ENCODE measurements at places on chromosomes 12 and 14.

GRCh38 chr12:93957168-93957567 lies 191.2 kb upstream of the PLXNC1 start:
- DNase-seq, result no peak

DNA sequence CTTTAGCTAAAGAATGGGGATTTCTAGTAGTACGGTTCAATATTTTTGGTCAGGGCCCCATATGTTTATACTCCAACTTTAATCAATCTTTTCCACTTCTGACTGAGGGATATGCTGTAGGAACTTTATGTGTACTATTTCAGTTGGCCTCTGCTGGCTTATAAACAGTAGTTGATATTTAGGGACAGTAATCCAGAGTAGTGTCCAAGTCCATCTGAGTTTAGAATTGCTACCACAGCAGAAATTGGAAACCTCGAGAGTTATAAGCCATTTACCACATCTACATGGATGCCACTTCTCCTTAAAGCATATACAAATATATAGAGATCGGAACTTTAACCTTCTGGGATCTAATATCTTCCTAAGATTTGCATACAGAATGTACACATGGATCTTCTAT lies 11.6 kb downstream of the LPCAT3 start:
- DNase-seq, result no peak

DNA sequence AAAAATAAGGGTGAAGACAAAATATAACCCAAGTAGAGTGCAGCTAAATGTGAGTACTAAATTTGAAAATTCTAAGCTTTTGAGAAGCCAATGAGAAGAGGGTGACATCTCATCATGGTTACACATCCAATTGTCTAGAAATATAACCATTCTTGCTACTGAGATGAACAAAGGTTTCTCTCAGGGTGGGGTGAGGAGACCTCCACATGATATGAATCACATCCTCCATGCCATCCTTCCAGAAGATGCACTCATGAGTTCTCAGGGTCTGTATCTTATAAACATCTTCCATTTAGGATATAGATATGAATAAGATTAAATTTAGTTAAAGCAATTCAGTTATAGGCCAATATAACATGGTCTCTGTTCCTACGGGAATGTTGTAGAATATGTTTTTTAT lies 38.9 kb upstream of the E2F7 start:
- no peak for DNase-seq

DNA sequence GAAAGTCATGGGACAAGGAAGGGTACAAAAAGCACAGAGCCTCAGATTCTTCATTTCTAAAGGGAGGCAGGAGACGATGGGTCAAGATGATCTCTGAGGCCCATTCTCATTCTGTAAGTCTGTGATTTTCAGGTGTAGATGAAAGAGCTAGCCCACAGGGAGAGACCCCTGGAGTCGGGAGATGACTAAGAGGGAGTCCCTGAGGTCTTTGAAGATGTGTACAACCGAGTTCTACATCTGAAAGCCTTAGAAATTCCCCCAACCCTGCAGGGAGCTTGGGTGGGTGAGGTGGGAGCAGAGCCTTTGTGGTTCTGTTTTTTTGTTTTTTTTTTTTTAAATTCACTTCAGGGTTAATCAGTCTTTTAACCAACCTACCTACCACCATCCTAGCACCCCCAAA lies 3.1 kb downstream of the WNT10B start:
- no peak for DNase-seq

DNA sequence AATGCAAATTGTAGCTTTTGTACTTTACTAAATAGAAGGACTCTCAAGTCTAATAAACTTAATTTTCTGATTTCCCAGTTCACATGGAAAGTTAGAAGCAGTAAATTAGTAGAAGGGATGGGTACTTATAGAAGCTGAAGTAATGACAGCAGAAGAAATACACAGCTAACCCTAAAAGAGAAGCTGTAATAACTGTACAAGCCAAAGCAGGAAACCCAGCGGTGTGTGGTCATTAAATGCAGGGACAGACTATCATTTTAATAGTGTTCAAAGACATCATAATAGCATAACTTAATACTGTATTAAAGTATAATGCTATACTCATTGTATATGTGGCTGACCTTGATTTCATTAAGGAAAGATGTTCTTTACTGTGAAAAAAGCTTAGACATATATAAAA lies 74.9 kb downstream of the PCNX1 start:
- DNase-seq, result no peak

DNA sequence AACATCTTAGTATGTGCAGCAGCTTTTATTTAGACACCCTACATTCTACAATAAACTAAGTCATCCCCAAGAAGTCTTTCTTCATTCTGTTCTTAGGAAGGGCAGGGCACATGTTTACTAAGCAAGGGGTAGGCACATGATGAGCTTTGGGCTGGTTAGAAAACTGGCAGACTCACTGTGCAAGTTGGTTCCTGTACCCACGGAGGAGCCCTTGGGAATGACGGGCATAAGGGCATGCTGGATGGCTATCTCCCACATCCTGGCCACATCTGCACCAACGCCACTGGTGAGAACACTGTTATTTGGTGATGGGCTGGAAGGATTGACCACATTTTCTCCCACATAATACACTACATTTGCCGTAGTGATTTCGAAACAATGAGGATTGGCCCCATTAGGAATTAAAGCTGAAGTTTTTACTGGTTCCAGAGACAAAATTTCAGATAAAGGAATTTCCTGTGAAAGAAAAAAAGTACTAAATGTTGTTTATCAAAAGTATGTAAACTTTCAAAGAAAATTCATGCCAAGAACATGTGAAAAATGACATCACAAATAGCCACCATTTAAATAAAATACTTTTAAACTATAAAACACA lies 297.0 kb downstream of the PRKD1 start:
- no peak for DNase-seq

DNA sequence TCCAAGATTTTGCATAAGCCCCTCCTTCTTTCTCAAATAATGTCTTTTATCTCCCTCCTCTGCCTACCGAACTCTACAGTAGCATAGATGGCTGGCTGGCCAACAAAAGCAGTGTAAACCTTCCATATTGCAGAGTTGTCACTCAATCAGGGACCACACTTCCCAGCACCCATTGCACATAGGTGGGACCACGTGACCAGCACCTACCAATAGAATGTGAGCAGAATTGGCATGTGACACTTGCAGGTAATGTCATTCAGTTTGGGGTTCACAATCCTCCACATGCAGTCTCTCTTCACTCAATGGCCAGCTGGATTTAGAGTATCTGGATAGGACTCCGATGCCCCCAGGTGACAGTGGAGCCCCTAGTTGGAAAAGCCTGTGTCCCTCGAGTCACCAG lies 190.3 kb upstream of the CRY1 start:
- DNase-seq, result no peak

- DNase-seq, result no peak
Measured at GRCh38 chr12:119594399-119594730, 791 bp downstream of the TMEM233 start.

GRCh38 chr14:92938235-92938875 lies 15.4 kb downstream of the CHGA start:
- no peak for DNase-seq

DNA sequence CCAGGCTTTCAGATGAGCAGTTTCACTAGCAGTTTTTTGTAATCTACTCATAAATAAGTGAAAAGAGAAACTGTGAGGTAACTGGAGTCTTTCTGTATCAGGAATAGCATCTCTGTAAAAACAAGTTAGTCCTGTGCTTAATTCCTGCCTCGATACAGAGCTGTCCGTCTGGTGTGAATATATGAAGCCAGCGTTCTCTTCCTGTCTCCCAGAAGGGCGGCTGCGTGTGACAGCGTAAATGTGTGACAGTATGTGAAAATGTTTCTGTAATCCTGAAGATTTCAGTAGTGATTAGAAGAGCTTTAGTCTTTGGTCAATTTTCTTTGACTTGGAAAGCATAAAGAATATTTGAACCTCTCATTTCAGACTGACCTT lies 150.3 kb downstream of the FBXL14 start:
- DNase-seq, result no peak

GRCh38 chr14:37150414-37150813 lies 22.0 kb downstream of the SLC25A21 start:
- no peak for DNase-seq

DNA sequence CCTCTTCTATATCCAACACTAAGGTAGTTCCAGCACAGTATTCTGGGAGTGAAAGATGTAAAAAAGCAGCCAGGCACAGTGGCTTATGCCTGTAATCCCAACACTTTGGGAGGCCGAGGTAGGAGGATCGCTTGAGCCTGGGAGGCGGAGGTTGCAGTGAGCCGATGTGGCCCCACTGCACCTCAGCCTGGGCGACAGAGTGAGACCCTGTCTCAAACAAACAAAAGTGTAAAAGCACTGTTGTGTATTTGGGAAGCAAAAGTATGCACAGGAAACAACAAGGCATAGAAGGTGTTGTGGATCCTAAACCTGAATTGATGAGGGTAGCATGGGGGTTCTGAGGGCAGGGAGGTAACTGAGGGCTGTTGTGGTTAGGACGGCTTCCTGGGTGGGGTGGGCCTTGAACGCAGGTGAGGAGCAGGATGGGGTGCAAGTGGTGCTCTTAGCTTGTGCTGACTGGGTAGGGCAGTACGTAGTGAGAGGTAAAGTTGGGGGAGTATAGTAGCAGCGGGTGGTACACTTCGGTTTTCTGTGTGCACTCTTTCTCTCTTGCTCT lies 64.2 kb downstream of the RASSF3 start:
- DNase-seq, result no peak

DNA sequence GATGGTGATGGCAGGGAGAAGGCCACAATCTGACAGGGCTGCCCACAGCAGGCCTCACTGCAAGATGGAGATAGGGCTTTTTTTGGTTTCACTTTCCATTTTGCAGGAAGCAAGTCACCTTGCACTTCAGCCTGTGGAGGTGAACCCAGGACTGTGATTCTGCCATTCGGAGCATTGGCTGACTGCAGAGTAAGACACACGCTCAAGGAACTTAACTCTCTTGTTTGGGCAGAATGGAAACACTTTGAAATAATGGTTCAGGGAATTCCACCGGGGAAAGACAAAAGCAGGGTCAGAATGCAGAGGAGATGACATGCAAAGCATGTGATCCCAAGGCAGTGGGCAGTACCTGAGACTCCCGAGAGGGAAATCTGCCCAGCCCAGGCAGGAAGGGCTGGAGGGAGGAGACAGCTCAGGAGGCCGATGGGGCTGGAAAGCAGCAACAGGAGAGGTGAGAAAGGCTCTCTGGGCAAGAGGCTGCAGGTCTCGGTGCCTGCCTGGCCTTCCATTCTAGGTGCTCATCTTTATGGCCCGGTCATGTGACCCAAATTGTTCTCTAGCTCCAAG lies 58.7 kb upstream of the PRMT8 start:
- no peak for DNase-seq

- no peak for DNase-seq
Measured at GRCh38 chr14:48973151-48973550, 613.0 kb downstream of the RPS29 start.

DNA sequence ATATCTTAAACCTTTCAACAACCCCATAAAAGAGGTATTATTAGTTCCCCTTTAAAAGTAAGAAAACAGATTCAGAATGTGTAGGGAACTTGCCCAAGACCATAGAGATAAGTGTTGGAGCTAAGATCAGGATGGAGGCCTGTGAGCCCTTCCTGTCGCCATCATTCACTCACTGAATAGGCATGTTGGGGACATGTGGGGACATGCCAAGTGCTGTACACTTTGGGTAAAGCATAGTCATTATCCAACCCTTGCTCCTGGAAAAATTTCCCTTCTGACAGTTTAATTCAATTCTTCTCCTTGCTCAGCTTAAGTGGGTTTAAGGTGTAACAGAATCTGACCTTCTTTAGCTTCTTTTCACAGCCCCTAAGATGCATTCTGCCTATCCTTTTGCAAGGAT lies 28.0 kb upstream of the C12orf42 start:
- DNase-seq, result no peak

- DNase-seq, result no peak
Measured at GRCh38 chr14:73865534-73866113, 14.0 kb downstream of the PTGR2 start.

- no peak for DNase-seq
Measured at GRCh38 chr12:49027846-49028555, 9.4 kb upstream of the PRKAG1 start.

- DNase-seq, result no peak
Measured at GRCh38 chr12:106308611-106309010, 6.1 kb downstream of the TCP11L2 start.

DNA sequence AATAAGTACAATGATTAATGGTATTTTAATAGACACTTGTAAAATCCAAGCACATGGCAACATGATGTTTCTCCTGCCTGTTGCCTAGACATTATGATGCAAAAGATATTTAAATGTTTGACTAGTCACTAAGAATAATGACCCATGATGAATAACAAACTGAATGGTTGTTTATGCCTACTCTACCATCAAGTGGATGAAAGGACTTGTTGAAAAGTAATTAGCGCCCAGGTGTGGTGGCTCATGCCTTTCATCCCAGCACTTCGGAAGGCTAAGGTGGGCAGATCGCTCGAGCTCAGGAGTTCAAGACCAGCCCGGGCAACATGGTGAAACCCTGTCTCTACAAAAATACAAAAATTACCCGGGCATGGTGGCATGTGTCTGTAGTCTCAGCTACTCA lies 30.7 kb downstream of the KIF21A start:
- DNase-seq, result no peak

GRCh38 chr14:34649344-34649743 lies 19.4 kb upstream of the SNX6 start:
- no peak for DNase-seq

- DNase-seq, result no peak
Measured at GRCh38 chr12:45281994-45282393, 66.1 kb downstream of the ANO6 start.

DNA sequence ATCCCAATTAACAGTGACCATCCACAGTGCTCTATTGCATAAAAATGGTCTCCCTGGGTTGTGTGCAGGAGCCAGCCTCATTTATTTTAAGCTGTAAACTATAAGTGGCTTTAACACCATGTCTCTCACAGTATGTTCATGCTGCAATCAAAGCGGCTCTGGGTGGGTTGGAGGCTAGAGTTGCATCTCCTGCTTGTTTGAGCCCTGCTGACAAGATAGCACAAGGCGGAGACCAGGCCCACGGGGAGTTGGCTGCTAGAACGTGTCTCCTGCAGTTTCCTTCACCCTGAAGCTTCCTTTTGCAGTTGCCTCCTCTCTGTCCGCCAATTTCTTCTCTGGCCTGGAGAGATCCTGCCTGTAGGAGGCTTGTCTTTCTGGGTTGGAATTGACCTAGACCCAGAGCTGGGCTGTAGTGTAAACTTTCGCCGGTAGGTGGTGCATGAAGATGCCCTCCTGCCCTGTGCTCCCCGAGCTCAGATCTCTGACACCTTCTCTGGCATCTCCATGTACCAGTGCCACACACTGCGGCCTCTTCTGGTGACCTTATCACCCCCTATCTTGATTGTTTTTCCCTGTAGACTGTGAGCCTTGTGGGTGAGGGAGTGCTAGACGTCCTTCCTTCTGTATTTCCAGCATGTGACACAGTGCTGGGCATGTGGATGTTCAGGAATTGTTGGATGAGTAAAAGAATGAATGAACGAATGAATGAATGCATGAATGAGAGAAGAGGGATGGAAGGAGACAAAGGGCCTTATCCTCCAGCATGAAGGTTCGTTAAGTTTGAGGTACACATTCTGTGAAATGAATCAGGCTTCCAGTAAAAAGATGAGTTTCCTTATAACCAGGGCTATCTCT lies 10.4 kb downstream of the OTUB2 start:
- DNase-seq, result peak; percentile 88
